Tibial nerve (tissue), 4 donors: ENCODE measurements at places on chromosomes 12 and 14.

- DNase-seq = no peak
These were observed 455.5 kb downstream of the AEBP2 start for GRCh38 chr12:19894803-19895202.

GRCh38 chr12:42090899-42091298 lies 53.8 kb downstream of the GXYLT1 start:
- no peak for DNase-seq

DNA sequence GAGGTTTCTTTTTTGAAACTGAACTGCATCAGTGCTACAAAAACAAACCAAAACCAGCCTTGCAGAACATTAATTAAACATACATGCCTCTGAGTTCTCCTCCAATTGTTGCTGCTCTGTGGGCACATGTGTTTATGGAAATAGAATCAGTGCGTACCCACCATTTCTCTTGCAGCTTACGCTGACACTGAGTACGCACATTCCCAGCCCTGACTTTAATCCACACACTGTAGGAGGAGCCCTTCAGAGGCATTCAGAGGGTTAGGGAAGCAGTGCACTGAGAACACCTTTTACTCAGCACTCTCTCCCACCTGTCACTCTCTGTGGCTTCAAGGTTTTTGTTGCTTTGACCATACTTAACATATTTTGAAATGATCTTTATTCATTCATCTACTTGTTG lies 250.5 kb upstream of the PWP1 start:
- DNase-seq = no peak

GRCh38 chr12:49330032-49330619 lies 6.9 kb downstream of the C1QL4 start:
- no peak for DNase-seq
